ENCODE measurements at places on chromosomes 4 and X.

- DNase-seq: no peak
Observed at GRCh38 chr4:19187096-19187495, 1064.6 kb upstream of the SLIT2 start.

DNA sequence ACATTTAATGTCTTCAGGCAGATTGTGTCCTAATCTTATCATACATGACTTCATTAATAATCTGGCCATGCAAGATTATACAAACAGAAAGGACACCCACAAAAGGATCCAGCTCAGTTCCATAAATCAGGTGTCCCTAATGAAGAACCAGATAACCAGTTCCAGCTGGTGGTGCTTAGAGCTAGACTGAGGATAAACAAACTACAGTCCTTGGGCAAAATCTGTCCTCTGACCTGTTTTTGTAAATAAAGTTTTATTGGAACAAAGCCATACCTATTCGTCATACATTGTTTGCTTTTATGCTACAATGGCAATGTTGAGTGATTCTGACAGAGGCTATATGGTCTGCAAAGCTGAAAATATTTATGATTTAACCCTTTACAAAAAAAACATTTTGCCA is 199.5 kb downstream of the MID1IP1 start:
- no peak for DNase-seq

- no peak for DNase-seq
Observed at GRCh38 chr4:166823126-166823525, 411.2 kb downstream of the SPOCK3 start.

GRCh38 chr4:7169134-7169533 is 23.2 kb upstream of the SORCS2 start:
- DNase-seq: no peak

GRCh38 chr4:182141061-182141460 is 102.1 kb upstream of the TENM3 start:
- DNase-seq: no peak

- DNase-seq: no peak
Observed at GRCh38 chr4:6888506-6889071, 21.0 kb upstream of the TBC1D14 start.

DNA sequence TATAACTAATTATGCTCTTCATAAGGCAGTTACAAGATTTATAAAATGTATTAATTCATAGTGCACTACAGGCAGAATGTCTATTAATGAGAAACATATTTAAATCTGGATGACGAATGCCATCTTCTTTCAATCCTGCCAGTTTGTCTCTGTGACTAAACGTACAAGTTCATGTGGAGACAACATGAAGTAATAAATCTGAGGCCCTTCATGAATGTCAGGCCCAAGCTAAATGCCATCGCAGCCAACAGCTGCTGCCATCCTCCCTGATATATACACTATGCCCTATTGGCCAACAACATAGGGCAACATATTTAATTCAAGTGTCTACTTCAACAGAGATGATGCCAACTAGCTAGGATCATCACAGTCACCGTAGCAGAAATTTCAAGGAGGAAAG is 43.7 kb downstream of the TSPAN5 start:
- DNase-seq: no peak

Measured in cortex of kidney (tissue), 1 donor.